Hepatic stellate cell (primary cell): ENCODE measurements at places on chromosomes 4 and X.

DNA sequence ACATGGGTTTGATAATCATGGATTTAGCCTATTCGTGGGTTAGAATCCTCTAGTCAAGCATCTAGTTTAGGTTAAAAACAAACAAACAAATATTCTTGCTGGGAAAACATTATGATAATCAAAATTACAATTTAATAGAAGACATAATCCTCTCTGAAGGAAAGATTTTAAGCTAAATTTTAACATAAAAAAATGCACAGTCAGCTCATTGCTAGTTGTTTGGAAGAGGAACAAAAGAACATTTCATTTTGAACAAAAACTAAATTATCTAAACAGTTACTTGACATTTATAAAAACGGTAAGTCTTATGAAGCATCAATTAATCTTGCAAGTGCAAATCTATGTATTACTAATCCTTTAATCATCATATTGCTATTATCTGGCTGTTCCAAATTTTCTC, 18.2 kb upstream of the AGA start:
- no peak for DNase-seq

DNA sequence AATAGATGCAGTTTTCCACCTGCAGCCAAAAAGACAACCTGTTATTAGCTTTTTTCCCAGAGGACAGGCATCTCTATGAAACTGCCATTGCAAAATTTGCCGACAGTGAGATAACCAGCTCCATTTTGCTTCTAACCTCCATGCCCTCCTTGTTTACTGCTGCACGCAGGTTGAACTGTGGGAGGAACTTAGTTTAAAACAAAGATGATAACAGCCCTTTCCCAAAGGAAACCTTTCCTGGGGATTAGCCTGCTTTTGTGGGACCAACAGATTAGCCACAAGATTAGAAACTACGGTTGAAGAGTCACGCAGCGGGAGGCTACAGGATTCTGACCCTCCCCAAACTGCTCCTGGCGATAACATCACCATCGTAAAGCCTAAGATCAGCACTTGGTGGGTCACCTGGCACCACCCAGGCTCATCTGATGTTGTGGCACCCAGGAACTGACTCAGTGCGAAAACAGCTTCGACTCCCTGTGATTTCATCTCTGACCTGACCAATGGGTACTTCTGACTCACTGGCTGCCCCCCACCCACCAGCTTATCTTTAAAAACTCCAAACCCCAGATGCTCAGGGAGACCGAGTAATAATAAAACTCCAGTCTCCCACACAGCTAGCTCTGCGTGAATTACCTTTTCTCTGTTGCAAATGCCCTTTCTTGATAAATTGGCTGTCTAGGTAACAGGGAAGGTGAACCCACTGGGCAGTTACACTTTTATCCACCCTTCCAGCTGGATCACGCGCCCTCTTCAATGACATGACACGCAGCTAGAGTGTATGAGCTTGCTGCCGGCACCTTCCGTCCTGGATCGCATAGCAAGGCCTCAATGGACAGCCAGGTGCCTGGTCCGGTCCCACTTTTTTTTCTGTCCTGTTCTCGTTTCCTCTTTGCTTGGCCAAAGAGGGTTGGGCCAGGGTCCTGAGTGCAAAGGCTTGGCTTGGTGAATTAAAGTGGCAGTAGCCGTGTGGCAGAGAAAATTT, 27.2 kb downstream of the NOP14 start:
- DNase-seq = no peak

- DNase-seq = no peak
Observed at GRCh38 chrX:55006827-55007621, 6.9 kb downstream of the APEX2 start.

GRCh38 chrX:120213438-120214265, 37.0 kb upstream of the ZBTB33 start:
- DNase-seq = peak; percentile 51

GRCh38 chrX:12309744-12310076, 171.4 kb downstream of the FRMPD4 start:
- no peak for DNase-seq

- DNase-seq = no peak
Observed at GRCh38 chrX:23548164-23548563, 119.1 kb upstream of the PRDX4 start.
